ENCODE measurements at places on chromosomes 6 and 20. TPM values are rescaled to one million over a fixed set of nuclear protein-coding genes. Genes with fewer than 3 reads are reported as not detected.

Gene AIF1
- total RNA-seq, result 63.6 TPM

Gene TDRD6
- total RNA-seq, result 6.7 TPM

Gene HNF4A
- 2.2 TPM for total RNA-seq

DNA sequence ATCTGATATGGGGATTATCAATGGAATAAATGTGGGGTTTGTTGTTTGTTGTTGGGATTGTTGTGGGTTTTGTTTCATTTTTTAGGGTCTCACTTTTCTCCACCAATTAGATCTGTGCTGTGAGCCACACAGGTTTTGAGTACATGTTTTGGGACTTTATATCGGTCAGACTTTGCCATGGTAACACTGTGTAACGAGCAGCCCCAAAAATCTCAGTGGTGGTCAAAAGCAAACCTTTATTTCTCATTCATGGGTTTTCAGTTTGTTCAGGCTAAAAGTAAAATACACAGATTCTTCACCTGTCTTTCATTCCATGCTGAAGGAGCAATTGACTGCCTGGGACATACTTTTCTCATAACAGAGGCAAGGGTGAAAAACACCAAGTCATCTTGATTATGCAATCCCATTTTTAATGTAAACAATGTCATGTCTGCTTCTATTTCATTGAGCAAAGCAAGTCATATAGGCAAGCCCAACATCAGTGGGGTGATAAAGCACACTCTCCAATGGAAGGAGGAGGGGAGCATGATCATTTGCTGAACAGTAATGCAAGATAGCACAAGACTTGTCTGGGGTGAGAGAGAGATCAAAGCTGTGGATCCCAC, 101.1 kb upstream of the PLCB4 start:
- DNase-seq, result no peak

- peak; percentile 62 for DNase-seq
Observed at GRCh38 chr6:162468326-162468725, 259.2 kb downstream of the PRKN start.

GRCh38 chr20:61347443-61347842, 95.4 kb downstream of the CDH4 start:
- no peak for DNase-seq

Gene MAPK13
- total RNA-seq, result 19.3 TPM

DNA sequence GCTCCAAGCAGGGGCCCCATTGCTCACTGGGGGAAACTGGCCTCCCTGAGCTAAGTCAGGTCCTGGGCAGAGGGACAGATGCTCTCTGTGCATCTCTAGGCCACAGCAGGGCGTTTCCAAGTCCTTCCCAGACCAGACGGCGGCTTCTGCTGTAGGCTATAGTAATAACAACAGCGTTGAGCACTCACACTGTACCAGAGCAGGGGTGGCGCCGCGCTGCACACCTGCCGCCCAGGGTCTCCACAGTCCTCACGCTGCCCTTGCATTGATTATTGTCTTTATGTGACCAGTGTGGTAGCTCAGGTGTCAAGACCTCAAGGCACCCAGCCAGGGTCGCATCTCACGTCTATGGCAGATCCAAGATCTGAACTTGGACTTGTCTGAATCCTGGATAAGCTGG, 14.9 kb upstream of the CCN5 start:
- DNase-seq, result no peak

Measured in umbilical cord (tissue), 2 donors.